ENCODE measurements at places on chromosomes 2 and 18.
A peak's percentile ranks its signal among the peaks of the same experiment; 100 is the strongest.

GRCh38 chr2:223090039-223090438 lies 38.0 kb downstream of the KCNE4 start:
- DNase-seq = no peak

GRCh38 chr2:164014068-164014731 lies 278.4 kb upstream of the FIGN start:
- no peak for DNase-seq

GRCh38 chr2:160292225-160292624 lies 92.2 kb upstream of the ITGB6 start:
- DNase-seq = no peak

DNA sequence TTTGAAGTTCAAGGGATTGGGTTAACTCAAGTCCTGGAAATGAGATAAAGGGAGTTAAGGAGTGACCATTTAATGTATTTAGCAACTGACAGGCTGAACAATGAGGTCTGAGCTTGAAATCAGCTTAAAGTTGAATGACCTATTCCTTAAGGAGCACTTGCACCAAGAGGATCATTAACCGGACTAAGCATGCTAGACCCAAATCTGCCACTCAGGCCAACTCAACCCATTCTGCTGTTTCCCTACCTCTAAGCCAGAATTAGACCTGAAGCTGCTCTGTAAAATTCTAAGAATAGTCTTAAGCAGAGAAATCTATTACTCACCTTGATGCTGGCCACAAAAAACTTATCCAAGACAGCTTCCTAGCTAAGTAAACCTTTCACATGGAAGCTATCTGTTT lies 59.8 kb downstream of the SPRED2 start:
- no peak for DNase-seq

GRCh38 chr18:57792631-57793301 lies 10.3 kb downstream of the ATP8B1 start:
- DNase-seq = no peak

GRCh38 chr2:225697936-225698335 lies 298.4 kb downstream of the NYAP2 start:
- no peak for DNase-seq

GRCh38 chr2:224885836-224886547 lies 156.3 kb downstream of the DOCK10 start:
- DNase-seq = peak; percentile 21
